ENCODE measurements at places on chromosomes 1 and 21. TPM values are rescaled to one million over a fixed set of nuclear protein-coding genes. Genes with fewer than 3 reads are reported as not detected.
A peak's percentile ranks its signal among the peaks of the same experiment; 100 is the strongest.

GRCh38 chr1:29412591-29412990, 176.3 kb downstream of the PTPRU start:
- DNase-seq = no peak

- DNase-seq = peak; percentile 62
Observed at GRCh38 chr1:118136187-118136941, 48.7 kb downstream of the SPAG17 start.

Gene CCDC27
- not detected for total RNA-seq

DNA sequence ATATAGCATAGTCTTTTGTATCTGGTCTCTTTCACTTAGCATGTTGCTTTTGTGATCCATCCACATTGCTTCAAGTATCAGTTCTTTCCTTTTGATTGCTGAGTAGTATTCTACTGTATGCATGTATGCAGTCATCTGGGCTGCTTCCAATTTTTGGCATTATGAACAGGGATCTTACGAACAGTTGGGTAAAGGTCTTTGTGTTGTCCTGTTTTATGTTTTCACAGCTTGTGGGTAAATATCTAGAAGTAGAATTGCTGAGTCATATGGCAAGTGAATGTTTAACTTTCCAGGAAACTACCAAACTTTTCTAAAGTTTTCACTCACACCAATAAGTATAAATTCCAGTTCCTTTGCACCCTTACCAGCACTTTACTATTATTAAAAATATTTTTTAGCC, 60.9 kb downstream of the LHX4 start:
- DNase-seq = no peak

- peak; percentile 52 for DNase-seq
Observed at GRCh38 chr1:89865498-89866382, 44.9 kb downstream of the LRRC8D start.

DNA sequence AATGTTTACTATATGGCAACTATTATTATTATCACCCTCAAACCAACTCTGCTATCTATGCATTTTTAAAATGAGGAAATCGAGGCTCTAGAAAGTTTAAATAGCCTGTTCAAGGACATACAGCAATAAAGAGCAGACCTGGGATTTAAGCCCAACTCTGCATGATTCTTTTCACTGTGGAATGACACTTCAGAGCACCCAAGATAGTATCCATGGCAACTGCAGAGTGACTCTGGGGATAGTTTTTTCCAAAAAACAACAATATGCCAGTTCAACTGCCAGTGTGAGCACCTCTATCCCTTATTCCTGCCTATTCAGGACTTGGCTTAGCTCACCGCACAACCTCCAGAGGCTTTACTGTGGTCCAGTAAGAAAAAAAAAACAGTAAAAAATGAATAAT, 293.9 kb downstream of the BRINP2 start:
- no peak for DNase-seq

DNA sequence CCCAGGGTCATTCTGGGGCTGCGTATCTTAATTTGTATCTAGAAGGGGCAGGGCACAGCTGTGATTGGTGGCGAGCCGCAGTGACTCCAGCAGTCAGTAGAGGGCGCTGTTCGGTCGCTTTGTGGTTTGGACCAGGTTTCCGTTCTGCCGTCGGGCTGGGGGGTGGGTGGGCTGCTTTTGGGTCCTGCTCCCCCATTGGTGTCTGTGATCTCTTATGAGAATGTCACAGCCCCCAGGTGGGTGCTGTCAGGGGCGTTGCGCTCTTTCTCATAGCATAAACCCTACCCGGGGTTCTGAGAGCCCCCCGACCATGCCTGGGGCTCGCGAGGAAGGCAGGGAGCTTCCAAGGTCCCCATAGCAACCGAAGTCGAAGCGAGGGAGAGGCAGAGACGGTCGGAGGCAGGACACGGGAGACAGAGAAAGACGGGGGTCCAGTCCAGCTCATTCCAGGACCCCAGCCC, 5.4 kb downstream of the TFF3 start:
- DNase-seq = peak; percentile 11

Gene CFAP141
- total RNA-seq = not detected

- DNase-seq = peak; percentile 41
Observed at GRCh38 chr1:167109125-167109524, 15.2 kb downstream of the STYXL2 start.

DNA sequence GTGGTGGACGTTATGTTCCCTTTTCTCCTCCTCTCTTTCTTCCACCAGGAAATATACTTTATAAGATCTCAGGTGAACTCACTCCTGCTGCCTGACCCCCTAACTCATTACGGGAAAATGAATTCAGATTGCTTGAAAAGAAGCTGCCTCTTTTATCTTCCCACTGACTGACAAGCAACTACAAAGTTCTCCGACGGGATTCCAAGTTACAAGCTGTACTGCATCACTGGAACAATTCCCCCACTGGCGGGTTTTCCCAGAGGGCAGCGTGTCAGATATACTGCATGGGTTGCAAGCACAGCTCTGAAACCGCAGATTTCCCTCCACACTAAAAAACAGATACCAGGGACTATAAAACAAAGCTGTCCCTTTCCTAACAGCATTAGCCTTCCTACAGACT, 390.6 kb downstream of the KCTD3 start:
- DNase-seq = no peak

DNA sequence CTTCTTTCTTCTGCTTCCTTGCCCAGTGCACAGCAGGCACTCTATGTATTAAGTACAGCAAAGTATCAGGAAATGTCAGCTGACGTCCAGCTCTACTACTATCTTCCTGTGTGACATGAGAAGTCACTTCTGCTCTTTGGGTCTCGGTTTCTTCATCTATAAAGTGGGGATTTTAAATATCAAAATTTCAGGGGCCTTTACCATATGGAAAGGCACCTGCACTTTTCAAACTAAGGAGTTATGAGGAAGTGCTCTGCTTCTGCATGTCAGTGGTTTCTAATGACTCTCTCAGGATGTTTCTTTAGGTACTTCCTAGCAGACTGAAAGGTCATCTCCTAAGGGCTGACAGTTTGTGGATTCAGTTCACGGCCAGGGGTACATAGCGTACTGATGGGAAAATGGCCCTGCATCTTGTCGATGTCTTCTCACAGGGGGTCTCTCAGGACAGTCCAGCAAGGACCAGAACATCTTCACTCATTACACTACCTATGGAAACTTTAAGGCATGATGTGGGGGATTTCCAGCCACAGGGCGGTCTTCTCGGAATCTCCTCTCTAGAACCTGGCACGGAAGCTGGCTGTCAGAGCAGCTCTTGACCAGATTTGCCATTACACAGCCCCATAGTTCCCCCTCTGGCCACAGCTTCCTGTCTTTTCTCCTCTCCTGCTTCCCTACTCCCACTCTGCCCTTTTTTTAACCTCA, 42.0 kb upstream of the MTF1 start:
- no peak for DNase-seq

Gene RAP1GAP
- 0.19 TPM for total RNA-seq

DNA sequence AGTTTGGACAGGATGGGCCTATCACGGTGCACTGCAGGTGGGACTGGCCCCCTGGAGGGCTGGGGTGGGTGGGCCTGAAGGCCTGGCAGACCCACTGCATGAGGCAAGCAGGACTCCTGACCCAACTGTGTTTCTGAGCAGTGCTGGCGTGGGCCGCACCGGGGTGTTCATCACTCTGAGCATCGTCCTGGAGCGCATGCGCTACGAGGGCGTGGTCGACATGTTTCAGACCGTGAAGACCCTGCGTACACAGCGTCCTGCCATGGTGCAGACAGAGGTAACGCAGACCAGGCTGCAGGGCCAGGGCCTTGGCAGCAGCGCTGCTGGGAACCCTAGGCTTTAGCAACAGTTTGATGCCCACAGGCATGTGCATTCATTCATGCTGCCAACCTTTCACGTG, 29.0 kb upstream of the KDM4A start:
- DNase-seq = no peak

DNA sequence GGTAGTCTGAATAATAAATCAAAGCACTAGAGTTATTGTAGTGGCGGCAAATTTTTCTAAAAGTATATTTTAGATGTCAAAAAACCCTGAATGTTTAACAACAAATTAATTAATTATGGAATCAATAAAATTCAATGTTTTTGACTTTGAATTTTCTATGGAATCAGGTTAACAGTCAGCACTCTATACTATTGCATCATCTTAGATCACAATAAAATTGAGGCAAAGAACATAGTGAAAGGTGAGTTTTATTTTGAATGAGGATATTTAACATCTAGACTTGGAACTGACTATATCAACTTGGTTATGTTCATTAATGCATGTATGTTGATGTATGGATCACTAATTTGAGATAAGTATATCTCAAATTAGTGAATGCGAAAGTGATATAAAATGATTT, 148.5 kb downstream of the TNFSF18 start:
- DNase-seq = no peak

Gene HES3
- not detected for total RNA-seq

- no peak for DNase-seq
Observed at GRCh38 chr1:109148987-109149561, 35.2 kb downstream of the ELAPOR1 start.

- no peak for DNase-seq
Observed at GRCh38 chr1:28286111-28286510, 26.8 kb downstream of the SESN2 start.

Gene CXADR
- total RNA-seq = 14.3 TPM

Gene MEX3A
- total RNA-seq = 3.4 TPM

- no peak for DNase-seq
Observed at GRCh38 chr1:37400466-37401225, 73.7 kb upstream of the ZC3H12A start.

- DNase-seq = peak; percentile 8
Observed at GRCh38 chr1:100538913-100539835, 1.2 kb downstream of the GPR88 start.

DNA sequence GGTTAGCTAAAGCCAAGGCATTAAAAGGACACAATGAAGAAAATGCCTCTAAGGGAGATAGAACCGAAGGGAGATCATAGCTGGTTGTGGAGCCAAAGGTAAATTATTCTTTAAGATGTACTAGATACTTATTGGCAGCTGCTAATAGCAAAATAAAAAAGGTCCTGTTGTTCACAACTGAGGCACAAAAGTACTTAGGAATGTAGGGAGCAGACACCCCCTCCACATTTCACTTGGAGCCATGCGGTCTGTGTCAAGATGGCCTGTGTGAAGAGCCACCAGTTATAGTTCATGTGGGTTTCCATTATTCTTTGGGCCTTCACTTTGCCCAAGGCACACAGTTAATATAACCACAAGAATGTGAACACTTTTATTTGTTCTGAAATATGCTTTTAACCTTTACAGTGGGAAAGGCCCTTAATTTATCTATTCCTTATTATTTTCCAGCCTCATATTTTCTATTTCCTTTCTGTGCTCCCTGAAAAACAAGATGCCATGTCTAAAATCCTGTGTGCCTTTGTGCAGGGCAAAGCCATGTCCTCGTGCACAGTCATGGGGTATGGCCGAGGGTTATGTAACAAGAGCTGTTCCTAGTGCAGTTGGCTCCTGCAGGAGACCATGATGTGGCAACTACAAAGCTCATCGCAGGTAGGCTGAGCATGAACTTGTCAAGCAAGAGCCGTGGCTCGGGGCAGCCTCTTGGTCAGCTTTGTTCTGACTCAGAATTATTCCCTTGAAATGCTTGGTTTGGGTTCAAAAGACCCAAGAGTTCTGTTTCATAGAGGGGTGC, 16.2 kb upstream of the WDR26 start:
- no peak for DNase-seq

- DNase-seq = no peak
Observed at GRCh38 chr21:40331172-40331571, 463.9 kb downstream of the PCP4 start.

GRCh38 chr21:39869141-39869818, 2.0 kb downstream of the PCP4 start:
- DNase-seq = no peak

DNA sequence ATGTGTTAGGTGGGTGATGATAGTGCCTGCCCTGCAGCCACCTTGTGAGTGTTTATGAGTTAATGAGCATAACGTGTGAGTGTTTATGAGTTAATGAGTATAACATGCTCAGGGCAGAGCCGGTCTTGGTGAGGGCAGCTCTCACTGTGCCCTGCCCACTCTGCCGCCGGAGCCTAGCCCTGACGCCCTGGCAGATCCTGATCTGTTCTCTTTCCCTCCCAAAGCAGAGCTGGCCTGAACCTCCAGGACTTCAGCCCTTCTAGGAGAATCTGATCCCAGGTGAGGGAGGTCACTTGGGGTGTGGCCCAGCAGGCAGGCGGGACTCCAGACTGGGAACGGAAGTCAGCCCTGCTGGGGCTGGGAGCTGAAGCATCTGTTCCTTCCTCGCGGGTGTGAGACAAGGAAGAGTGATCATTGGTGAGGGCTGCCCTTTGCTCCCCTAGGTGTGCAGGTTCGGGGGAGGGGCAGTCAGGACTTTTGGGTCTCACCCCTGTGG, 5.7 kb downstream of the FBLIM1 start:
- DNase-seq = no peak

DNA sequence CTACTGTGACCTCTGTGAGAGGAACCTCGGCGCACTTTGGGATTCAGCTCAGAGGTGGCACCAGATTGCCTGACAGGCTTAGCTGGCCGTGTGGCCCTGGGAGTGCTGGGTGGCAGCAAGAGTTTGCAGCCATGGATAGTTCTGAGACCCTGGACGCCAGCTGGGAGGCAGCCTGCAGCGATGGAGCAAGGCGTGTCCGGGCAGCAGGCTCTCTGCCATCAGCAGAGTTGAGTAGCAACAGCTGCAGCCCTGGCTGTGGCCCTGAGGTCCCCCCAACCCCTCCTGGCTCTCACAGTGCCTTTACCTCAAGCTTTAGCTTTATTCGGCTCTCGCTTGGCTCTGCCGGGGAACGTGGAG, 67.5 kb downstream of the DISC1 start:
- DNase-seq = no peak

Gene IFI44L
- not detected for total RNA-seq

- DNase-seq = no peak
Observed at GRCh38 chr1:40853885-40854170, 8.3 kb downstream of the CITED4 start.

Gene GBP3
- total RNA-seq = 21.8 TPM

DNA sequence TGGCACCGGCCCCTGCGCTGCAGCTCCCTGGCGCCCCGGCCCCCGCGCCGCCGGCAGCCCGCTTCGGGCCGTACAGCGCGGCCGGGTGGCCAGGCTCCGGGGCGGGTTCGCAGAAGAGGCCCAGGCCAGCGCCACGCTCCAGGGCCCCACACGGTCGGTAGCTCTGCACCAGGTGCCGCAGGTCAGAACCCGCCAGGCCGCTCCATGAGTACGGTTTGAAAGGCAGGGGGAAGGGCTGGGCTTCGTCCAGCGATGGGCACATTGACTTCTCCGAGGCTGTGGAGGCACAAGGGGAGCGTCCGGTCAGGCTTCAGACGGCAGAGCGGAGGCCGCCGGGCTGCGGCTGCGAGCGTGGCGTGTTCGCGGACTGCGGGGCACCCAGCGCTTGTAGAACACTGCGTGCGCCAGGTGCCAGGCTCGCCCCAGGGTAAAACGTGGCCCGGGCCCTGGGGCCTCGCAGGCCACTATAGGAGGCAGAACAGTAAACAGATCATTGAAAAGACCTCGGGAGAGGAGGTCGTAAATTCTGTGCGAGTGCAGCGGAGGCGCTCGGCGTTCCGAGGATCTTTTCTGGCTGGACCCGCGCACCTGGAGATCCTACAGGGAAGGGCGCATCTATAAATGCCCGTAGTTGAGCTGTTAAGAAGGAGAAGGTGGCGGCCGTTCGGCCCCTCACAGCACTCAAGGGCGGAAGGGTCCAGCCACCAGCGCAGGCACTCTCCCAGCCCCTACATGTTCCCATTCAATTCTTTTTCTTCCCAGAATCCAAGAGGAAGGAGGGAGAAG, 5.7 kb downstream of the GFI1 start:
- DNase-seq = no peak

GRCh38 chr1:202711949-202712635, 1.8 kb upstream of the SYT2 start:
- DNase-seq = no peak

Measured in HT1080 (cell line).